Activated naive CD4-positive, alpha-beta T cell treated with anti-CD3 and anti-CD28 coated beads, Interleukin-2, amount 50 U/mL, for 16 hours (primary cell): ENCODE measurements at places on chromosomes 4 and X.

DNA sequence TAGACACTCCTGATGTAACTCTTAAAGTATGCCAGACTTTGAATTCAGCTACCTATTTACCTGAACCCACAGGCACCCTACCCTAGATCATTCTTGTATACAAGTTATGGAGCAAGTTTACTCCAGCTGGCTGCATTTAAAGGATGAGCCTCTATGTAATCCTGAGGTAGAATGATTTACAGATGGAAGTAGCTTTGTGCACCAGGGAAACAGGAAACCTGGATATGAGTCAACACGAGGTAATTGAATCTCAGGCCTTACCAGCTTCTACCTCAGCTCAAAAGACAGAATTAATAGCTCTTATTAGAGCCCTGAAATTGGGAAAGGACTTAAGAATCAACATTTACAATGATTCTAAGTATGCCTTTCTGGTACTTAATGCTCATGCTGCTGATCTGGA, 119.8 kb downstream of the AGTR2 start:
- no peak for DNase-seq

DNA sequence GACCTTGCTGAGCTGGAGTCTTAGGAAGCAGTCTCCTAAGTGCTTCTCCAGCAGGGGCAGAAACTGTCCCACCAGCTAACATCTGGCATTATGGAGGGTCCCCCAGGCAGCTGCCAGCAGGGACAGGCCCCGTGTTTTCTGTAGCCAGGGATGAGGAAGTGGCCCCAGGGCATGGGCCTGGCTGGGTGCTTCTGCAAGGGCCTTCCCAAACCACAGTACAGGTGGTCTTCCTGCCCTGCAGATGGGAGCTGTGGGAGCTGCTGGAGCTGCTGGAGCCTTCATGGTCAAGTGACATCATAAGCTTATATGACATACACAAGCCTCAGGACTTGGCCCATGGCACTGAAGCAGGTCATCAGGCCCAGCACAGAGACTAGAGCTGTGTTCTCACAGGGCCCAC, 5.0 kb upstream of the MSANTD1 start:
- no peak for DNase-seq

GRCh38 chr4:48340276-48340964, 909 bp upstream of the SLAIN2 start:
- DNase-seq = peak; percentile 15

DNA sequence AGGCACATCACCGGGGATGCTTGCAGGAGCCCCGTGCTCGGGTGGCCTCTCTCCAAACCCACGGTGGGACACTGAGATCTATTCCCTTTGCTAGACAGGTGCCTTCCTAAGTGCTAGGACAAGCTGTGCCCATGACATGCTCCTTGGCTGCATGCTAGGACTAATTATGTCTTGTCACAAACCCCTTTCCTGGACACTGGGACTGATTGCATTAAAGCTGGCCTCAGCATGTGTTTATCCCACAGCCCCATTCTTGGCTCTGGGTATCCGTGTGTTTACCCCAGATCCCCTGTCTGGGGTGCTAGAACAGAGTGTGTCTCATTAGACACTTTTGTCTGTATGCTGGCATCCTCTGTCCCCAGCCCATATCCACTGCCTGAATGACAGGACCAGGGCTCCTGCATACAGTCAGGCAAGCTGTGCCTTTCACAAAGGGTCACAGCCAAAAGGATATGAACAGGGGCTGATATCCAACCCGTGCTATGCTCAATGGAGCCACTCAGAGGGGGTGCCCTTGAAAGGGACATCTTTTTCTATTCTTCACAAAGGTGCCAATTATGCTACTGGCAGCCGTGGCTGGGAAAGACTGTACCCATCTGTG, 9.2 kb upstream of the IQSEC2 start:
- no peak for DNase-seq

DNA sequence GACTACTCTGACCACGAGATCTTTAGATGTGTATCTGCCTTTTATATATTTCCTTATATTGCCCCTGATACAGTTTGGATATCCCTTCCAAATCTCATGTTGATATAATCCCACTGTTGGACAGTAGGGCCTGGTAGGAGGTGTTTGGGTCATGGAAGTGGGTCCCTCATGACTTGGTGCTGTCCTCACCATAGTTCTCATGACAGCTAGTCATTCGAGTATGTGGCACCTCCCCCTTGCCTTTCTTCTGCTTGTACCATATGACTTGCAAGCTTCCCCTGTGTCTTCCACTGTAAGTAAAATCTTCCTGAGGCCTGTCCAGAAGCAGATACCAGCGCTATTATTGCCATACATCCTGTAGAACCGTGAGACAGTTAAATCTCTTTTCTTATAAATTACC, 145.3 kb downstream of the ZNF518B start:
- no peak for DNase-seq

DNA sequence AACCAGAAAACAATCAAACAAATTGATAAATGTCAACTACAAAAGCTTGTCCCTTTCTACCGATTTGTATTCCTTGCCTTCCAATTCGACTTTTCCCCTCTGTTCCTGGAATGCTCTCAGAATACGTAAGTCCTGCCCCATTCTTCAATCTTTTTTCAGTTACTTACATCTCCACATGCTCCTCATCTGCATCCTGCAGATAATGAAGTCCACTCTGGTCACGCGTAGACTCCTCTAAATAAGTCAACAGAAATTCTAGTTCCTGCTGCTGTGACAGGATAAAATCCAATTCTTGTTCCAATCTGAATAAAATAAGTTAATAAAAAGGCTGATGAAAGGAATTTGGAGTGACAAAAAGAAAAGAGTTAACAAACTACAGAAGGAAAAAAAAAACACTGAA, 34.4 kb upstream of the RBM41 start:
- no peak for DNase-seq

- no peak for DNase-seq
Observed at GRCh38 chr4:176309772-176310171, 10.0 kb upstream of the SPCS3 start.

DNA sequence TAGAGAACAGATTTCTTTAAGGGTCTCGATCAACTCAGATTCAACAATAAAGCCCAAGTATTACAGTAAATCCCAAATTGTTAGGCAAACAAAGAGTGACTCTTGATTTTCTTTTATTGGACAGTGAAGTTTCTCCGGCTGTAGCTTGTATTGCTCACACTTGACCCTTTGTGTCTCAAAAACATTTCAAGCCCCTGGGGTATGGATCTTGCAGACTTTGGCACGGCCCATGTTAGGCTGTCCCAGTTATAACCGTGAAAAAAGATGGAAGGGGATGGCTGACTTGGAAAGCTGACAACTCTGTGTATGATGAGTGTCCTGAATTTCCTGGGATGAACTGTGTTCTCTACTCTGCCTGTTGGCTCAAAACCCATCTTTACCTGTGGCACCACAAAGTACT, 356.1 kb downstream of the SLITRK2 start:
- no peak for DNase-seq
